ENCODE measurements at places on chromosomes 4 and X.

DNA sequence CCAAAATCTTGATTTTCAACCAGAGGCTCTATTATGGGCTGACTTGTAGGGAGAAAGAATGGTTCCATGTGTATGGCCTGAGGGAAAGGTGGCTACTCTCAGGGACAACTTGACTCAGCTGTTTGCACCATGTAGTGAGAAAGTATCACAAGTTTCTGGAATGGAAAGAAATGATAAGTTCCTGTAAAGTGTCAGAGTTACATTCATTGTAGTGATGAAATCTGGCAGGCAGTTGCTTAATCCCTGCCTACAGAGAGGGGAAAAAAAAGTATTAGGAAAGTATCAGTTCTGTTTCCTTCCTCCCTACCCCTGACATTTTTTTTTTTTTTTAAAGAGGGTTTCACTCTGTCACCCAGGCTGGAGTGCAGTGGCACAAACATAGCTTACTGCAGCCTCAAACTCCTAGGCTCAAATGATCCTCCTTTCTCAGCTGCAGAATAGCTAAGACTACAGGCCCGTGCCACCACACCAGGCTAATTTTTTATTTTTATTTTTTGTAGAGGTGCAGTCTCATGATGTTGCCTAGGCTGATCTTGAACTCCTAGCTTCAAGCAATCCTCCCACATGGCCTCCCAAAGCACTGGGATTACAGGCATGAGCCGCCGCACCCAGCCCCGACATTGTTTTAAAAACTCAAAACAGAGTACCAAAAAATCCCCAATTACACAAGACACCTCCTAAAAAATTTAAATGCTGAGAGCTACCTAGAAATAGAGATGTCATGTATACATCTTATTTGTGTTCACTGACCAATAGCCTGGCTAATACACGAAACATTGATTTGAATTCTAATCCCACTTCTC is 4.8 kb upstream of the FBXL5 start:
- DNase-seq, result no peak

- peak; percentile 11 for DNase-seq
These were observed 35.8 kb downstream of the ATXN3L start for GRCh38 chrX:13283950-13284546.

DNA sequence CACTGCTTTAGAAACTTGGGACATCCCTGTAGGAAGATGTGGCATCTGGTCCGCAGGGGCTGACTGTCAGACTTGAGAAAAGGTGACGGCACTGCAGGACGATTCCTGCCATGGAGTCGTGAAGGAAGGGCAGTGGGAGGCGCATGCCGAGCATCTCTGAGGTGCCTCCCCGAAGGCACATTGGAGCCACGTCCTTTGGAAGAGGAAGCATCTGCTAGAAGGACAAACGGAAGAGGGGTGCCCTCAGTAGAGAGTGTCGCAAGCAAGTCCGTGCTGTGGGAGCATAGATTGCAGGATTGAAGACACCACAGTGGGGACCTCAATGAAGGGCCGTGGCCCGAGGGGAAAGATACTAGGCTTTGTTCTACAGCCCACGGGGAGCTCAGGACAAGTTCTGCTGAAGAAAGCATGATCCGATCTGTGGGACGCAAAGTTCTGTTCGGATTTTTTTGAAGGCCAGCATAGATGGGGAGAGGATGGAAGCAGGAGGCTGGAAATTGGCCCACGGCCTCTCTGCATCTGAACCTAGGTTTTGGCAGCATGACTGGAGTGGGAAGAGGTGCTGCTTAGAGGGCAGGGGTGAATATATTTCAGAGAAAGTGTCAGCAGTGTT is 24.2 kb upstream of the HELT start:
- no peak for DNase-seq

- peak; percentile 44 for DNase-seq
These were observed at the start of gene IL1RAPL1 for GRCh38 chrX:28586981-28587551. TSS of gene IL1RAPL1 (plus strand) at chrX:28587446.

GRCh38 chr4:67204441-67204840 is 340.9 kb downstream of the CENPC start:
- DNase-seq, result no peak

- no peak for DNase-seq
These were observed 8.4 kb downstream of the TMEM271 start for GRCh38 chr4:567457-568350.

- peak; percentile 53 for DNase-seq
These were observed at the start of gene TMEM255A for GRCh38 chrX:120310861-120311726. TSS of gene TMEM255A (minus strand) at chrX:120311461. CDS start at chrX:120311309, 152 bp downstream.

DNA sequence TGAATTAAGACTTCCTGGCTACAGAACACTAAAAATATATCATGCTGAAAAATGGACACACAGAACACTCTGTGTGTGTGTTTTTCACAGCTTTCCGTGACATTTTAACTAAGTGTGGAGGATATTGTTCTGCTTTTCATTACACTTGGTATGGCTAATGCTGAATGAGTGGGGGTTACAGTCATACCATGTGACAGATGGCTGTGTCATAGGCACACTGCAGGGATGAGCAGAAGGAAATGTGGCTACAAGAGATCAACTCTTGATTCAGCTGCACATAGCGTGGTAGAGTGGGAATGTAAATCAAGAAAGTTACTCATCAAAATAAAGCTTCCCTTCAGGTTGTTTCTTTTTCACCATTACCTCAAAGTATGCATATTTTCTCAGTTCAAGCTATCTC is 669.8 kb downstream of the IQCM start:
- no peak for DNase-seq

DNA sequence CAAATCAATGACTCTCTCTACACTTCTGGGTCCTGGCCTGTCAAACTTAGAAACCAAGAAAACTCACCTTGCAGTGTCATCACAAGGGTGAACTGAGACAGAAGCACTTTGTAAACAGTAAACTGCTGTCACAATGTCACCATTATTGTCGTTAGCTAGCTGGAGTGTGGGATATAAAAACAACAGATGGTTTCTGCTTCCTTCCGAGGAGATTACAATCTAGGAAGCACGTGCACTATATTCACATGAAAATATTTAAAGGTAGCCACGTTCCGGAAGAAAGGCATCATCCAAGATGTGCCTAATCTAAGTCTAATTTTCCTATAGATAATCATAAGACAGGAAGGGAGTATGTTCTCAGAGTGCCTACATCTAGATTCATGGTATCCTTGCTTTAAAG is 64.7 kb upstream of the ACSL1 start:
- no peak for DNase-seq

DNA sequence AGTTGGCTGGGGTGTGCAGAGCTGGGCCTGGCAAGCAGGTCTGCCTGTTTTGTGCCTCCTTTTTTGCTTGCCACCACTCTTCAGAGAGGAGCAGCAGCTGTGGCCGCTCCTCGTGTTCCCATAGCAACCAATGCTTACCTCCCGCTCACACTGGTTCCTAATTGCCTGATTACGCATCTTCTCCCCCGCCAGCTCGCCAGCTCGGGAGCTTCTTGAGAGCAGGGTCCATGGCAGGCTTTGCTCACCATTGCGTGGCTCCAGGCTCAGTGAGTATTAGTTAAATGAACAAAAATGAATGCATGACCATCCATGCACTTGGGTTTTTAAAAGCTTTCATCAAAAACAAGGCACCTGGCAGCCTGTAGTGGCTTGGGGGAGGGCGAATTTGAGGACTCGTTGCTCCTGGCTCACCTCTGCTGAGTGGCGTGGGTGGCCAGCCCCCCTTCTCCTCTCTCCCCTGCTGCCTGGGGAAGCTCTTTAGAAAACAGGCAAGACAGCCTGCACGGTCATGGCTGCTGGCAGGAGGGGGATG is 14.2 kb upstream of the PJA1 start:
- DNase-seq, result peak; percentile 79
